ENCODE measurements at places on chromosomes 1 and 21. TPM values are rescaled to one million over a fixed set of nuclear protein-coding genes. Genes with fewer than 3 reads are reported as not detected.
A peak's percentile ranks its signal among the peaks of the same experiment; 100 is the strongest.

DNA sequence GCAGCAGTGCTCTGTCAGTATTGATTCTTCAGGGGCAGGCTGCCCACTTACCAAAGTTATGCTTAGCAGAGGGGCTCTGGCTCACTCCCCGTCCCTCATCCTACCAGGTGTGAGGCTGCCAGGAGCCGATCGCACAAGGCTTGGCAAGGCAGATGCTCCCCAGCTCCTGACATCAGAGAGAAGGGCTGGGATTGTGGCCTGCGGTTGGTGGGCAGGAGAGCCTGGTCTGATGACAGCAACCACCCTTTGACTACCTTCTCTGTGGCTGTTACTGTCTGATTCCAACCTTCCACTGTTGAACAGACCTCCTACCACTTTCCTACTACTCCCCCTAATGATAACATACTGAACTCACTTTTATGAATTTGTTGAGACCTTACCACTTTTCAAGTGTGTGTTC lies 23.7 kb upstream of the WDR26 start:
- DNase-seq = no peak

The DNM3 gene
- 0.58 TPM for total RNA-seq

- DNase-seq = no peak
Measured at GRCh38 chr1:223009406-223009805, 133.6 kb downstream of the TLR5 start.

- peak; percentile 15 for DNase-seq
Measured at GRCh38 chr21:45278156-45278911, 9.4 kb downstream of the POFUT2 start.

- DNase-seq = no peak
Measured at GRCh38 chr1:25445993-25446538, 15.4 kb downstream of the MACO1 start.

The GOLT1A gene
- not detected for total RNA-seq

The NBPF11 gene
- 16.0 TPM for total RNA-seq

The KRTAP12-2 gene
- not detected for total RNA-seq

DNA sequence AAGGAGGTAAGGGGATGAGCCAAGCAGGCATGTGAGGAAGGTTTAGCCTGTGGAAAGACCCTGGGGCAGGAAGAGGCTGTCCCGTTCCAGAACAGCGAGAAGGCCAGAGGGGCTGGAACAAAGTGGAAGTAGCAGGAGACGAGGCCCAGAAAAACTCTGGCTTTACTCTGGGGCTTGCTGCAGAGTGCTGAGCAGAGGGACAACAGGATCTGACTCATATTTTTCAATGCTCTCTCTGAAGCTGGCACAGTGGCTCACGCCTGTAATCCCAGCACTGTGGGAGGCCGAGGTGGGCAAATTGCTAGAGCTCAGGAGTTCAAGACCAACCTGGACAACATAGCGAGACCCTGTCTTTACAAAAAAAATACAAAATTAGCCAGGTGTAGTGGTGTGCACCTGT lies 52.4 kb upstream of the PAX7 start:
- no peak for DNase-seq

GRCh38 chr1:232221802-232222499 lies 408.0 kb downstream of the SIPA1L2 start:
- no peak for DNase-seq

The RSBN1 gene
- total RNA-seq = 27.5 TPM

DNA sequence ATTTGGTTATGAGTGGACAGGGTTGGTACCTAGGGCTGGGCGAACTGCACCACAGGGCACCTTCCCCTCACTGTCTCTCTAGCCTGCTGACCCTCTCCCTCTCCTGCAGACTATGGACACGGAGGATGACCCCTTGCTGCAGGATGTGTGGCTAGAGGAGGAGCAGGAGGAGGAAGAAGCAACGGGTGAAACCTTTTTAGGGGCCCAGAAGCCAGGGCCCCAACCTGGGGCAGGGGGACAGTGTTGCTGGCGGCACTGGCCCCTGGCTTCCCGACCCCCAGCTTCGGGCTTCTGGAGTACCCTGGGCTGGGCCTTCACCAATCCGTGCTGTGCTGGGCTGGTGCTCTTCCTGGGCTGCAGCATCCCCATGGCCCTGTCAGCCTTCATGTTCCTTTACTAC lies 21.9 kb downstream of the DISP3 start:
- DNase-seq = no peak

All from stomach (tissue), 19 donors.